Natural killer cell (primary cell): ENCODE measurements at places on chromosomes 6 and 20. TPM values are rescaled to one million over a fixed set of nuclear protein-coding genes. Genes with fewer than 3 reads are reported as not detected.
A peak's percentile ranks its signal among the peaks of the same experiment; 100 is the strongest.

DNA sequence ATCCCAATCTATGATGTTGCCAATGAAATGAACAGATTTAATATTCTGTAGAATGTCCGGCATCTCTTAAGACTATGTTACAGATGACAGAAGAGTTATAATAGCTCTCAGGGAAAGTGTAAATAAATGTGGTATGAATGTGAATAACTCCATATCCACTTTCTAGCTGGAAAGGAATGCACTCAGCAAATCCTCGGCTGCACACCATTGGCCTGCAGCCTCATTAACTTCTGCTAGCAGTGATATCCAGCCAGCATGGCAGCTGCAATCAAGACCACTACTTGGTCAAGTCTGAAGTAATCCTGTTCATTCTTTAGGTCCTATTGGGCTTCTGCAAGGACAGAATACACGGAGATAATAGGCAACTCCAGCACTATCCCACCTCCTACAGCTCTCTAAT lies 17.3 kb upstream of the MICA start:
- no peaks in the 10 kb centered on the region for H3K36me3 ChIP-seq
- no peak overlapping the region for H3K4me3 ChIP-seq
- no peak overlapping the region for H3K27ac ChIP-seq
- DNase-seq = no peak
- no peaks in the 10 kb centered on the region for H3K4me1 ChIP-seq

GRCh38 chr6:32529697-32530430 lies at the start of gene HLA-DRB5:
Gene HLA-DRB5 (minus strand): TSS chr6:32530287. CDS start chr6:32530224, 63 bp downstream.
- no peak for DNase-seq
- peak within 1 kb of the TSS; percentile 48 for H3K4me3 ChIP-seq
- H3K27ac ChIP-seq = peak within 1 kb of the TSS; percentile 80
- H3K27me3 ChIP-seq = no peaks in the 10 kb centered on the region
- no peaks in the 10 kb centered on the region for H3K4me1 ChIP-seq
- no peaks in the 10 kb centered on the region for H3K36me3 ChIP-seq

C6orf58 gene
- total RNA-seq = not detected

ENPP5 gene
- total RNA-seq = 13.4 TPM

GRCh38 chr6:109458774-109459531 lies 3.4 kb upstream of the MICAL1 start:
- peaks cover 26% of the 10 kb centered on the region for H3K36me3 ChIP-seq
- peak; percentile 75 for DNase-seq
- no peaks in the 10 kb centered on the region for H3K27me3 ChIP-seq
- peaks cover 41% of the 10 kb centered on the region for H3K4me1 ChIP-seq
- peak overlapping the region; percentile 63 for H3K27ac ChIP-seq

- no peak for DNase-seq
- H3K27me3 ChIP-seq = no peaks in the 10 kb centered on the region
- no peak overlapping the region for H3K27ac ChIP-seq
- no peaks in the 10 kb centered on the region for H3K36me3 ChIP-seq
Observed at GRCh38 chr6:53412751-53413150, 64.0 kb upstream of the ELOVL5 start.

ACSS2 gene
- 7.5 TPM for total RNA-seq

DNA sequence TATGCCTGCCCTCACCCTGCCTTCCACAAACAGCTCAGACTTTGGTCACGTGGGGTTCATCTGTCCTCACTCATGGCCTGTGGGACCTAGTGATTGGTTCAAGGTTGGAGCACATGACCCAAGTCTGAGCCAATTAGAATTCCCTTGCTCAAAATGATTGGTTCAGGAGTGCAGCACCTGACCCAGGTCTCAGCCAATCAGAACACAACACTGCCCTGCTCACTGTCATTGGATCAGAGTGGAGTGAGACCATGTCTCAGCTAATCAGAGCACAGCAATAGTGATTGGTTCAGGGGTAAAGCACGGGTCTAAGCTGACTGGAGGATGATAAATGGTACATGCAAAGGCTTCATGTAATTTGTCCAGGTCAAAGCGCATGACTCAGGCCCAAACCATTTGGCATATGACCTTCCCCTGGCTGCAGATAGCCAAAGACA lies 102.2 kb downstream of the PREX1 start:
- H3K27me3 ChIP-seq = no peaks in the 10 kb centered on the region
- no peak for DNase-seq
- H3K36me3 ChIP-seq = peaks cover 52% of the 10 kb centered on the region
- H3K4me3 ChIP-seq = no peak overlapping the region
- H3K4me1 ChIP-seq = peaks cover 93% of the 10 kb centered on the region

GRCh38 chr6:29816030-29816429 lies 11.6 kb upstream of the HLA-G start:
- H3K36me3 ChIP-seq = no peaks in the 10 kb centered on the region
- no peak for DNase-seq
- no peaks in the 10 kb centered on the region for H3K4me1 ChIP-seq

GRCh38 chr6:157264701-157265100 lies 58.6 kb downstream of the TMEM242 start:
- H3K36me3 ChIP-seq = no peaks in the 10 kb centered on the region
- no peaks in the 10 kb centered on the region for H3K27me3 ChIP-seq
- no peak overlapping the region for H3K4me3 ChIP-seq
- DNase-seq = no peak

GRCh38 chr6:97160280-97160679 lies 122.7 kb downstream of the MMS22L start:
- peaks cover 15% of the 10 kb centered on the region for H3K36me3 ChIP-seq
- H3K27ac ChIP-seq = no peak overlapping the region
- H3K27me3 ChIP-seq = no peaks in the 10 kb centered on the region
- no peaks in the 10 kb centered on the region for H3K4me1 ChIP-seq
- DNase-seq = no peak

GRCh38 chr20:36670665-36671357 lies 24.8 kb upstream of the SLA2 start:
- H3K4me3 ChIP-seq = no peak overlapping the region
- H3K4me1 ChIP-seq = no peaks in the 10 kb centered on the region
- H3K27me3 ChIP-seq = no peaks in the 10 kb centered on the region
- no peak for DNase-seq
- peaks cover 7% of the 10 kb centered on the region for H3K36me3 ChIP-seq

LAMP5 gene
- not detected for total RNA-seq

GRCh38 chr6:56156643-56157042 lies 90.7 kb downstream of the COL21A1 start:
- no peaks in the 10 kb centered on the region for H3K27me3 ChIP-seq
- DNase-seq = no peak
- no peak overlapping the region for H3K4me3 ChIP-seq
- no peaks in the 10 kb centered on the region for H3K36me3 ChIP-seq
- H3K4me1 ChIP-seq = no peaks in the 10 kb centered on the region
- no peak overlapping the region for H3K27ac ChIP-seq

DOK5 gene
- not detected for total RNA-seq

NOX3 gene
- total RNA-seq = not detected

SIRPB1 gene
- 7.2 TPM for total RNA-seq
